ENCODE measurements at places on chromosomes 2 and 18.

GRCh38 chr2:70551167-70551566 is 2.5 kb downstream of the TGFA start:
- DNase-seq = no peak

GRCh38 chr2:165162466-165162865 is 41.4 kb downstream of the SCN3A start:
- DNase-seq = no peak

GRCh38 chr2:239531456-239532241 is 130.8 kb upstream of the HDAC4 start:
- no peak for DNase-seq

GRCh38 chr2:207474863-207475485 is 54.8 kb upstream of the CREB1 start:
- no peak for DNase-seq

GRCh38 chr2:212722046-212722445 is 183.4 kb upstream of the ERBB4 start:
- DNase-seq = no peak

DNA sequence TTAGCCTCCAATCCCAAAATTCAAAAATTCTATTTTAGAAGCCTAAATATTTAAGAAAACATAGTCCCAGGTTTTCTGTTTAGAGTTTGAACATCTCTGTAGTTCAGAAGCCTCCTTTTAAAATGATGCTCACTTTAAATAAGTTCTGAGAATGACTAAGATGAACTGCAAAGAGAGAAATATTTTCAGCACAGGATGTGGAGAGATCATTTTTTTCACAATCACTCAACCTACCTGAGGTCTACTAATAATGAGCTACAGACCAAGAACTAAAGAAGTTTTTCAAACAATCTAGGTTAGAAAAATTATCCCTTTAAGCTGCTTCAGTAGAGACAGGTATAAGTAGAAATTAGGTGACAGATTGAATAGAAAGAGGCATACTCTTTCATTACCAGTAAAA is 185.1 kb upstream of the CYP26B1 start:
- DNase-seq = no peak

DNA sequence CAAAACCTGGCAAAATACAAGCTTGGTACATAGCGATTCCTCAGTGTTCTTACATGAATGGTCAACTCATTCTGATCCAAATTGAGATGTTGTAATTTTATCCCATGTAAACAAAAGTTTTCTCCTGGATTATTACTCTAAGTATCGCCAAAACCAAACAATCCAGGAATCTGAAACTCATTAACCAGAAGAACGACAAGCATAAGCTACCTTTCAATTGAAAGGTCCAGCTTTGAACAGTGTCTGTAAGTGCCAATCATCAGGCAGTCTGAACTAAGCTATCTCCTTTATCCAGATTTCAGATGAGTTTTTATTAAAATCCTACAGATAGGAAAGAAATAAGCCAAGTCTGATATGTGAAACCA is 2.4 kb downstream of the MEX3C start:
- DNase-seq = no peak

DNA sequence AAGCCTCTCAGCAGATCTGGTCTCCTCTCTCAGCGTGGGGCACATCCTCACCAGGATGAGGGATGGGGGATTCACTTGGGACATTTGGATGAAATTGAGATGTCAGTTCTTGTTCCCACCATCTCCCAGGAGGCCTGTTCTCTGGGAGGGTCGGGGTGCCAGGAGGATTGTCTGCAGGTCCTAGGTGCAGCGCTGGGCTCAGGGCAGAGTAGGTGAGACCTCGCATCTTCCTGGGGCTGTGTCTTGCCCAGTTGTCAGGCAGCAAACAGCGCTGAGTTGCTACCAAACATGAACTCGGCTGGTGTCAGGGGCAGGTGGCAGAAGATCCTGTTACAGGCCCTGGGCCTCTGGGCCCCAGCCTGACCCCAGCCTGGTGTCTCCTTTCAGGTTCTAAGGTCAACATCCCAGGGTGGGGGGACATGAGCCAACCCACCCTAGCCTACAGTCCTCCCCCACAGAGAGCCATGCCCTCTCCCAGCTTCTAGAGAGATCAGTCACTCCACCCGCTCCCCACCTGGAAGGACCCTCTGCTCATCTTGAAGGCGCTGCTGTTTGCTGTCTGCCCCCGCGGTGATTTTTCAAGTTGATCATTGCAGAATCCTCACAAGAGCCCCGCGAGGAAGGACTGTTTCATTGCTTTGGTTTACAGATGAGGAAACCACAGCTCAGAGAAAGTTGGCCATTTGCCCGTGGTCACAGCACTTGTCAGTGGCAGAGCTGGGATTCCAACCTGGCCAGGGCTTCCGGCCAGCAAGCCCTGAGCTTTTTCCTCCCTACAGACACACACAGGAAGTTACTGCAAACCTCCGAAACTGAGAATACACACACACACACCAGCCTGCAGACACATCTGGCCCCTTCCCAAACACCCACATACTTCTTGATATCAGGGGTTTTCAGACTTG is 83.9 kb downstream of the STPG4 start:
- no peak for DNase-seq

DNA sequence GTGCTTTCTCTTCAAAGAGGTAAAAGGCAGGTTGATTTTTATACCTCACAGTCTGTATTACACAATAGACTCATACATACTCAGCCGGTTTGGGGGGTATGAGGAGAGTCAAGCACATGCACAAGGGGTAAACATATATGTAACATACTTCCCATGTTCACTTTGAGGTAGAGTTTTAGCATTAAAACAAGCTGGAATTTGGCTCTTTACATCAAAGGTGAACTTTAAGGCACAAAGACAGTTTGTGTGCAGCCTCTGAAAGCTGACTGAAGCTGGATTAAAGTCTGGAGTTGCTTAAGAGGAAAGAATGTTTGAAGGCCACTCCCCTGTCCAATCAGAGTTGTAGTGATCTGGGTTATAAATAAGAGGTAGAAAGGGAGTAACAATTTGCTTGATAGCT is 282.0 kb downstream of the DPP10 start:
- no peak for DNase-seq

- DNase-seq = no peak
Observed at GRCh38 chr18:54702686-54703085, 111.6 kb downstream of the DYNAP start.

GRCh38 chr2:26897807-26898479 is 50.0 kb downstream of the DPYSL5 start:
- DNase-seq = no peak

All from esophagus squamous epithelium (tissue), 5 donors.